Immature natural killer cell (primary cell): ENCODE measurements at places on chromosomes 3 and 15. TPM values are rescaled to one million over a fixed set of nuclear protein-coding genes. Genes with fewer than 3 reads are reported as not detected.

- H3K36me3 ChIP-seq = peaks cover 20% of the 10 kb centered on the region
- no peak overlapping the region for H3K27ac ChIP-seq
- no peak overlapping the region for H3K4me3 ChIP-seq
- H3K4me1 ChIP-seq = peaks cover 5% of the 10 kb centered on the region
Observed at GRCh38 chr3:66236281-66236680, 15.5 kb downstream of the SLC25A26 start.

DNA sequence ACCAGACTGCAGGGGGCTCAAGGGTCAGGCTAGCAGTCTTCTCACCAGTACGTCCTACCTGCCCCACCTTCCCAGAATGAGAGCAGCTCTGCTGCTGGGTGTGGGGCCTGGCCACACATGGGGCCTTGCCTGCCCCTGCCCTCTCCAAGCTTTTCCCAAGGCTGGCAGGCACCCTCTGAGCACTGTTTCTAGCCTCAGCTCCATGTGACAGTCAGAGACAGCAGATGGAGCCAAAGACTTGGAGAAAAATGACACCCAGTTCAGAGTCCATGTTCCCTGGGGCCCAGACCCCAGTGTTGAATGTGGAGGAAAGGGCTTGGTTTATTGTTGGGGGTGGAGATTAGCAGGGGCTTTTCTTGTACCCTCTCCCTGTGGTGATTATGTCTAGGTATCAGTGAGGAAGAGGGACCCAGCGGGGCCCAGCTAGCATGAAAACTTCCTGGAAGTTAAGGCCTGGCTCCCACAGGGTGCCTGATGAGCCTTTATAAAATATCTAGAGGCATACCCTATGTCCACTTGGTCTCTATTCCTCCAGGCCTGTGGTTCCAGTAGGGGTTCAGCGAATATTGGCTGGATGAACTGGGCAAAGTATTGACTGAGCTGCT is 153.8 kb downstream of the EEFSEC start:
- no peaks in the 10 kb centered on the region for H3K4me1 ChIP-seq
- no peak for DNase-seq
- no peaks in the 10 kb centered on the region for H3K27me3 ChIP-seq
- no peak overlapping the region for H3K27ac ChIP-seq
- H3K4me3 ChIP-seq = no peak overlapping the region

GRCh38 chr3:147008886-147009285 is 397.5 kb downstream of the ZIC4 start:
- DNase-seq = no peak
- no peak overlapping the region for H3K4me3 ChIP-seq
- H3K36me3 ChIP-seq = no peaks in the 10 kb centered on the region
- no peaks in the 10 kb centered on the region for H3K4me1 ChIP-seq
- H3K27ac ChIP-seq = no peak overlapping the region

DNA sequence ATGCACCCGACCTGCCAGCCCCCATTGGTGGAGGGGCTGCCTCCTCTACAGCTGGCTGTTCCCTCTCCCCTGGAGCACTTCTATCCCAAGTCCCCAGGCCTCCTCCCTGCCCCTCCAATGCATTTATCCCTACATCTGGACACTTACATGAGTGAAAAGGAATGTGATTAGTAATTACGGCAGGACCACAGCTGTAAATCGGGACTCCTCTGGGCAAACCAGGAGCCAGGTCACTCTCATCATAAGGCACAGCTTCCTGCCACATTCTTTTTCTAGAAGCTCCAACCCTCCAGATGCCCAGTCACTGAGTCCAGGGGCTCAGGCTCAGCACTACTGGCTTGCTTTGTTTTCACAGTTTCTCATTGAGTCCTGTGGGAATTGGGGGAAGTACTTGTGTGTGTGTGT is 54.3 kb downstream of the IL20RB start:
- no peak for DNase-seq
- H3K4me3 ChIP-seq = no peak overlapping the region
- peaks cover 7% of the 10 kb centered on the region for H3K4me1 ChIP-seq
- peaks cover 7% of the 10 kb centered on the region for H3K36me3 ChIP-seq
- H3K27ac ChIP-seq = peak overlapping the region; percentile 15

- peak within 1 kb of the TSS; percentile 99 for H3K27ac ChIP-seq
- peak; percentile 85 for DNase-seq
- peak within 1 kb of the TSS; percentile 98 for H3K4me3 ChIP-seq
Observed at GRCh38 chr15:84748274-84749110, at the start of gene ZNF592. Gene ZNF592, plus strand, starts transcription at chr15:84748592. Its CDS starts 34,084 bp downstream, at chr15:84782676.

DNA sequence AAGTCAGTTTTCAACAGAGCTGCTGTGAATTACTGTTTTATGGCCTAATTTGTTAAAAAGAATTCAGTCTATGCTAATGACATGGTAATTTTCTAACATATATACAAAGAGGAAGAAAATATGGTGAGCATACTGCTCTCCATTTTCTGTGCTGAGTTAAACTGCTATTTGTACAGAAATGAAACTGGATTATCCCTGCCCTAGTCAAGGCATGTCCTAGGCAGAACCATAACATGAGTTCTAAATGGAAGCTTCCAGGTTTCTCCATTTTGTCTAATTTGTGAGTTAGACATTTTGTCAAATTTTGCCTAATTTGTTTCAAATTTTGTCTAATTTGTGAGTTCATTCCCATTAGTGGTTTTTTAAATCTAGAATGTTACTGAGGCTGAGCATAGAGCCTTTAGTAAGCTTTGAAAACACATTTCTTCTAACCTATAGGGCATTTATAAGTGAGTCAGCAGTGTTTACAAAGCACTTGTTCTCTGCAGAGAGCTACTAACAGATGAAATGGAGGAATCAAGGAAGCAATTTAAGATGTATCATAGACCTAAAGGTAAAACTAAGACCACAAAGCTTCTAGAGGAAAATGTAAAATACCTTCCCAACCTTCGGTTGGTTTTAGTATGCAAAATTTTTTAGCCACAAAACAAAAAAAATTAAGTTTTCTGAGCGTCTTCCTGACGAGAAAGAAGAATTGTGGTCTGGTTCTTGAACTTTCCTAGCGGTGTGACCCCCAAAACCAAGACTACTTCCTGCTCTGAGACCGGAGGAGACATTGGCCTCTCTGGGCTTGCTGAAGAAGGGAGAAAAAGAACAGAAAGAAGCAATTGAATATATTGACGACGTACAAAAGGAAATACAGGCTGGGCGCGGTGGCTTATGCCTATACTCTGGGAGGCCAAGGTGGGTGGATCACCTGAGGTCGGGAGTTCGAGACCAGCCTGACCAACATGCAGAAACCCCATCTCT is 9.8 kb downstream of the P2RY14 start:
- H3K4me3 ChIP-seq = peak overlapping the region; percentile 76
- H3K27me3 ChIP-seq = no peaks in the 10 kb centered on the region
- peak overlapping the region; percentile 90 for H3K27ac ChIP-seq
- no peaks in the 10 kb centered on the region for H3K36me3 ChIP-seq
- DNase-seq = peak; percentile 53

- H3K27me3 ChIP-seq = peaks cover 12% of the 10 kb centered on the region
- no peak overlapping the region for H3K27ac ChIP-seq
- no peaks in the 10 kb centered on the region for H3K36me3 ChIP-seq
- peak overlapping the region; percentile 42 for H3K4me3 ChIP-seq
Observed at GRCh38 chr15:40280260-40281056, 2.4 kb downstream of the ANKRD63 start.

- H3K36me3 ChIP-seq = no peaks in the 10 kb centered on the region
- DNase-seq = no peak
- no peaks in the 10 kb centered on the region for H3K4me1 ChIP-seq
Observed at GRCh38 chr3:8183627-8184026, 318.0 kb upstream of the LMCD1 start.

DNA sequence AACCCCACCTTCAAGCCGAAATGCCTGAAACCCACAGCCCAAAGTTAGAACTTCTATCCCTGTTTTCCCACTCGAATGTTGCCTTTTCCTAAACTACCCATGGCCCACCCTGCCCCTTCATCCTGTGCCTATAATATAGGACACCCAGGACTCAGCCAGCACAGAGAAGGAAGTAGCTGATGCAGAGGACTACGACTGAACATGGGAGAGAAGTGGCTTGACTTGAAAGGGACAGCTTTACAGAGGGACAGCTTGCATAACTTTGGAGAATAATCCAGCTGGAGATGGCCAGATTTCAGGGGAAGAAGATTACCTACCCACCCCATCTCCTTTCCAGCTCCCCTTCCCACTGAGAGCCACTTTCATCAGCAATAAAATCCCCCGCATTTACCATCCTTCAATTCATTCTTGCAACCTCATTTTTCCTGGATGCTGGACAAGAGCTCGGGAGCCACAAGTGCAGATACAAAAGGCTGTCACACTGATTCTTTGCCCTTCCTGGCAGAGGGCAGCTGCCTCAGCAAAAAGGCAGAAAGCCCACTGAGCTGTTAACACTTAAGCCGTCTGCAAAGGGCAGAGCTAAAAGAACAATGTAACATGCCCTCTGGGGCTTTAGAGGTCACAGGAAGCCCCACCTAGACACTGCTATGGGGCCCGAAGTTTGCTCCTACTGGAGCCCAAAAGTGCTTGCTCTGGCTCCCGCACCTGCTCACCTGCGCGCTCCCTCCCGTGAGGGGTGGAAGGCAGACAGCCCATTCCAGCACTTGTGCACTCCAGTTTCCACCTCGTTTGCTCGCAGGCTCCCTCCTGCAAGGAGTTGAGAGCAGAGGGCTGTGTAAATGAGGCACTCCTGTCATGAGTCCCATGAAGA is 224.0 kb downstream of the TBC1D5 start:
- H3K27ac ChIP-seq = no peak overlapping the region
- H3K36me3 ChIP-seq = no peaks in the 10 kb centered on the region
- DNase-seq = no peak
- peaks cover 28% of the 10 kb centered on the region for H3K4me1 ChIP-seq

DNA sequence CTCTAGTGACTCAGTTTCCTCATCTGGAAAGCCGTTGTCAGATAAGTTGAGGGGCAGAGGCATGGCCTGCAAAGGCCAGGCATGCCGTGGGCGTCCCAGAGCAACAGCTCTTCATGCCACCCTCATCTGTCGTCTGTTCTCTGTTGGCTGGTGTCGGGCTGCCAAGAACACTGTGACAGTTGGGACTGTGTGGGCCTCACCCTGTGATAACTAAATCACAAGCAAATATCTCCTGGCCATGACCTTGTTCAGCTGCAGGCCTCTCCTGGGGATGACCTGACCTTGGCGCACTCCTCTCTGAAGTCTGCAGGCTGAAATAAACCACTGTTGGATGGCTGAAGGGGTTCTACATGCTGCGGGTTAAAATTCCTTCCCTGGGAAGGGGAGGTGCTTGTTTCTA is 145.9 kb downstream of the SHQ1 start:
- H3K36me3 ChIP-seq = no peaks in the 10 kb centered on the region
- DNase-seq = no peak
- H3K27me3 ChIP-seq = no peaks in the 10 kb centered on the region
- no peak overlapping the region for H3K27ac ChIP-seq

GRCh38 chr3:141677701-141678100 is 60.4 kb upstream of the RNF7 start:
- no peak overlapping the region for H3K27ac ChIP-seq
- no peak overlapping the region for H3K4me3 ChIP-seq
- no peaks in the 10 kb centered on the region for H3K36me3 ChIP-seq
- no peak for DNase-seq

GRCh38 chr3:195907934-195908693 is at the start of gene TNK2:
Gene TNK2, minus strand, starts transcription at chr3:195908551. Its CDS starts 19,963 bp downstream, at chr3:195888588.
- peak within 1 kb of the TSS; percentile 88 for H3K4me3 ChIP-seq
- DNase-seq = peak; percentile 76
- H3K4me1 ChIP-seq = peaks cover 55% of the 10 kb centered on the region
- peaks cover 17% of the 10 kb centered on the region for H3K27me3 ChIP-seq

- no peak for DNase-seq
- peaks cover 2% of the 10 kb centered on the region for H3K27me3 ChIP-seq
- peaks cover 14% of the 10 kb centered on the region for H3K4me1 ChIP-seq
- no peak overlapping the region for H3K4me3 ChIP-seq
Observed at GRCh38 chr15:67049351-67050044, 15.9 kb upstream of the SMAD3 start.

DNA sequence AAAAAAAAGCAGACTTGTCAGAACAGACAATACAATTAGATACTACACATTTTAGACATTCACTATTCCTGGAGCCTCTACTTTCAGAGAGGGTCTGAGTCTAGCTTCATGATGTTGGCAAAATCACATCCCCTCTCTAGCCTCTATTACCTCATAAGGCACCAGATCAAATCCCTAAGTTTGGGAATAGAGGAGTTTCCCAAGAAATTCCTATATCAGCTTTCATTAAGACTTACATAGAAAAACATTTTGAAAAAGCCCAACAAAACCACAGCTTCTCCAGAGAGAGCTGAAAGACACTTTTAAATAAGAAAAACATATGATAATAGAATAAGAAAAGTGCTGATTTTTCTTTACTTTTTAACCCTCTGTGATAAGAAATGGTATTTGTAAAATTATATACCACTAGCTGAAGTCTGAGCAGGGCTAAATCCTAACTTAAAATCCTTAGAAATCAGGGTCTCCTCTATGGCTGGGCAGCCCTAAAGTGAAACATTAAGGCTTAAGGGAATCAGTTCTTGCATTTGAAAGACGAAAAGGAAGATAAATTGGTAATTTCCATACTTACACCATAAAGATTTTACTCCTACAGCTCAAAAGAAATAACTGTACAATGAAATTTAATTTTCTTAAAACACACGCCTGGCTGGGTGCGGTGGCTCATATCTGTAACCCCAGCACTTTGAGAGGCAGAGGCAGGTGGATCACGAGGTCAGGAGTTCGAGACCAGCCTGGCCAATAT is 4.3 kb downstream of the TBC1D2B start:
- H3K36me3 ChIP-seq = no peaks in the 10 kb centered on the region
- peaks cover 9% of the 10 kb centered on the region for H3K27me3 ChIP-seq
- H3K27ac ChIP-seq = peak overlapping the region; percentile 27
- H3K4me1 ChIP-seq = peaks cover 37% of the 10 kb centered on the region
- no peak overlapping the region for H3K4me3 ChIP-seq

GRCh38 chr3:155908086-155908485 is 37.6 kb downstream of the GMPS start:
- peaks cover 37% of the 10 kb centered on the region for H3K4me1 ChIP-seq
- H3K36me3 ChIP-seq = peaks cover 59% of the 10 kb centered on the region
- peaks cover 2% of the 10 kb centered on the region for H3K27me3 ChIP-seq

DNA sequence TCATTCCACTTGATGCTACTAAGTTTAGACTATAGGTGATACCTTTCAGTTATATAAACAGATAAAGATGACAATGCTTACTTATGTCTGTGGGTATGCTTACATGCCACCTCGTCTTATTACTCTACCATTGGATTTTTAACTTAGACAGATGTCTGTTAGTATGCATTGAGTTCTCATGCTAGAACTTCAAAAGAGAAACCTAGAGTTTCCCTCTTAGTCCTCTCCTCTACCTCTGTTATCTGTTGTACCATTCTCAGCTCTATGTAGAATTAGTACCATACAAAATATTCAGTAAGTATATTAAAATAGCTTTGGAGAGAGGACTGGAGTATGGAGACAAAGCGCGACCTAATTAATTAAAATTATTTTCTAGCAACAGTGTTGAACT is 111.3 kb downstream of the BBX start:
- H3K27me3 ChIP-seq = no peaks in the 10 kb centered on the region
- peaks cover 27% of the 10 kb centered on the region for H3K4me1 ChIP-seq
- no peaks in the 10 kb centered on the region for H3K36me3 ChIP-seq
- no peak overlapping the region for H3K4me3 ChIP-seq
- no peak for DNase-seq

GRCh38 chr3:66228707-66229106 is 7.9 kb downstream of the SLC25A26 start:
- DNase-seq = no peak
- peaks cover 12% of the 10 kb centered on the region for H3K4me1 ChIP-seq
- no peak overlapping the region for H3K4me3 ChIP-seq
- H3K36me3 ChIP-seq = peaks cover 3% of the 10 kb centered on the region
- H3K27me3 ChIP-seq = peaks cover 2% of the 10 kb centered on the region

SHF gene
- polyA plus RNA-seq = 1.9 TPM

SH2D7 gene
- polyA plus RNA-seq = not detected

ITGA11 gene
- polyA plus RNA-seq = not detected

COL6A5 gene
- polyA plus RNA-seq = not detected
